ENCODE measurements at places on chromosomes 3 and 15. TPM values are rescaled to one million over a fixed set of nuclear protein-coding genes. Genes with fewer than 3 reads are reported as not detected.

The LINGO1 gene
- 1.7 TPM for total RNA-seq

The GOLGA8Q gene
- 0.34 TPM for total RNA-seq

The ITPKA gene
- 0.78 TPM for total RNA-seq

The SEMA3F gene
- total RNA-seq, result 1.9 TPM

The MON1A gene
- total RNA-seq, result 13.2 TPM

The ZKSCAN7 gene
- 9.6 TPM for total RNA-seq

The IL17RE gene
- 2.5 TPM for total RNA-seq

The ADGRG7 gene
- not detected for total RNA-seq

DNA sequence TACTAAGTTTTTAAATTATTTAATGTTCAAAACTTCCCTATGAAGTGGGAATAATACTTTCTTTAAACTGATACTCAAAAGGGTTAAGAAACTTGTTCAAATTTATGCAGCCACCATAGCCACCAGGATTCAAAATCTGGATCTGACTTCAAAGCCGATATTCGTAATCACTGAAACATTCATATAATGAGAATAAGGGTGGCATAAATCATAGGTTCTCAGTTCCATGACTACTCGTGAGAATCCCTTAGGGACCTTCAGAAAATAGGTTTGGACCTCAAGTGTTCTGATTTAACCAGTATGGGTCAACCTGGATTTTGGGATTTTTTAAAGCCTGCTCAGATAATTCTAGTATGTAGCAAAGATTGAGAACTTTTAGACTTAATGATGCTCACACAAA is 160.6 kb downstream of the RBMS3 start:
- no peak for DNase-seq
- H3K4me3 ChIP-seq, result no peak overlapping the region
- H3K27ac ChIP-seq, result no peak overlapping the region
- H3K27me3 ChIP-seq, result no peaks in the 10 kb centered on the region

GRCh38 chr15:51416129-51416528 is 74.7 kb downstream of the GLDN start:
- H3K36me3 ChIP-seq, result no peaks in the 10 kb centered on the region
- H3K27ac ChIP-seq, result no peak overlapping the region
- H3K4me3 ChIP-seq, result no peak overlapping the region

GRCh38 chr15:41893422-41894250 is at the start of gene SPTBN5:
Gene SPTBN5, minus strand, starts transcription at chr15:41894053. Its CDS starts 556 bp downstream, at chr15:41893497.
- no peaks in the 10 kb centered on the region for H3K27me3 ChIP-seq
- no peaks in the 10 kb centered on the region for H3K36me3 ChIP-seq
- H3K4me3 ChIP-seq, result no peak within 1 kb of the TSS
- H3K4me1 ChIP-seq, result peaks cover 12% of the 10 kb centered on the region
- H3K27ac ChIP-seq, result peak within 1 kb of the TSS; percentile 71

- H3K4me1 ChIP-seq, result peaks cover 18% of the 10 kb centered on the region
- no peaks in the 10 kb centered on the region for H3K27me3 ChIP-seq
- no peaks in the 10 kb centered on the region for H3K36me3 ChIP-seq
- no peak overlapping the region for H3K4me3 ChIP-seq
These were observed 106.0 kb downstream of the PGPEP1L start for GRCh38 chr15:98901434-98902072.

DNA sequence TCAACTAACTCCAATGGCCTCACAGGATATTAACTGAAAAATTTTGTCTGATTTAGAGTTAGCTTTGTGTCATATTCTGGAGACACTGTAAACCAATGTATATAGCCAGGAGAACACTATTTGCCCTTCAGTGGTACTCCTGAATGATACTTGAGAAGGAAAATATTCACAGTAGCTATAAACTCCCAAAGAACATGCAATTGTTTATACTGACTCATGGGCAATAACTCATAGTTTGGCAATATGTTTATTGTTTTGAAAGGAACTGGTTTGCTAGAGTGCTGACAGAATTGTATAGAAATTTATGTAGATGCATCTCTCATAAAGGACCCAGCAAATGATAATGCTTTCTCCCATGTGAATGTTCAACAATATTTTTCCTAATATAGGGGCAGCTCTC is 537.6 kb downstream of the PLOD2 start:
- no peaks in the 10 kb centered on the region for H3K4me1 ChIP-seq
- no peak overlapping the region for H3K4me3 ChIP-seq
- no peak overlapping the region for H3K27ac ChIP-seq
- no peaks in the 10 kb centered on the region for H3K27me3 ChIP-seq
- no peaks in the 10 kb centered on the region for H3K36me3 ChIP-seq

DNA sequence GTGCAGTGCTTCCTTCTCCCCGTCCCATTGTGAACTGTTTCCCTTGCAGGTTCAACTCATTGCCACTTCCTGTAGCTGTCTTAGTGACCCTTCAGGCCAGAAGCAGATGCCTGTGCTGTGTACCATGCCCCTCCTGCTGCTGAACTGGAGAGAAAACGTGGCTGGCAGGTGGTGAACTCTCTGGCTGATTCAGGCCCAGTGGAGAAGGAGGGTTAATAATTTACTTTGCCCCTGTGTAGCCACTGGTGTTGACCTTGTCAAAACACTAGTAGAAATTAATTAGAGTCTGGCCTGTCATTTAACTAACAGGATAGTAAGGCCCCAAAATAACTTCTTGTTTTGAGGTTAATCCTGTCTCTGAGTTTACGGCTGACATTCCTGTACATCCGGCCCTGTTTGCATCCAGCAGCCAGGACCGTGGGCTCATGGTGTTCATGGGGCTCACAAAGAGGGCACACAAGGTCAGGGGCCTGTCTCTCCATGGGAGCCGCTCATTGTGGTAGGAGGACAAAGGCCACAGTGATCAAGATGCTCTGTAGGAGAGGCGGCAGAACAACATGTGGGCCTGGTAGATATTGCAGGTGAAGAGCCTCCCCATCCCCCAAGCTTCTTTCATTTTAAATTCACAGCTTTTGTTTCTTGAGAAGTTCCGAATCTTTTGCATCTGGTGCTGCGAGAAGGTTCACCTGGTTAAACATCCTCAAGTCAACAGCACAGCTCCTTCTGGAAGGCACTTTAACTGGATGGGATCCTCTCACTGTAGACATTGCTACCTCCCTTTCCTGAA is 101.6 kb downstream of the CGNL1 start:
- H3K27me3 ChIP-seq, result no peaks in the 10 kb centered on the region
- H3K27ac ChIP-seq, result no peak overlapping the region
- no peak for DNase-seq

DNA sequence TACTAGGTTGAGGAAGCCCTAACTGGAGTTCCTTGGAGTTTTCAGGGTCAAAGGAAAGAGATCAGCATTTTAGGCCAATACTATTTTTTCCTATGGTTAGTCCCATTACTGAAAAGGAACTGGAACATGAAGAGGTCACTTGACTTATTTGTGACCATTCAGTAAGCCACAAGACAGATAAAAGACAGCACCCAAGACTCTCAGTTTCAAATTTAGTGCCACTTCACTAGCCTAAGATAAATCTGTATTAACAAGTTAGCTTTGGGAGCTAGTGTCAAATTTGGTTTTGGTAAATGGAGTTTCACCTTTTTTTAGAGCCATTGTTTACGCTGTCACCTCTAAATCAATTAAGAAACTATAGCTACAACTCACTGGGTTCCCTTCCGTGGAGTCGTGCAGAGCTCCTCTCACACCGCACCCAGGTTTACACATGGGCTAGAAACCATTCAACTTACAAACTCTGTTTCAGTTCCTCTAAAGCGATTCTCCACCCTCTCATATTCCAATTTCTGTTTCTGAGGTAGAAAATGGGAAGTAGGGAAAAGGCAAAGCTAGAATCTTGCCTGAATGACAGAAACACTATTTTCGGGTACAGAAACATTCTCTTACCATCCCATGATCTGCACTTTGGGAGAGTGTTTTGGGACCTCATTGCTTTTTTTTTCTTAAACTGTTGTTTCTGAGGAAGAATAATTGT is 14.4 kb downstream of the CCDC32 start:
- H3K27me3 ChIP-seq, result no peaks in the 10 kb centered on the region
- no peak overlapping the region for H3K27ac ChIP-seq
- H3K4me3 ChIP-seq, result no peak overlapping the region
- DNase-seq, result no peak
- H3K36me3 ChIP-seq, result no peaks in the 10 kb centered on the region

- H3K27me3 ChIP-seq, result no peaks in the 10 kb centered on the region
- no peaks in the 10 kb centered on the region for H3K36me3 ChIP-seq
- DNase-seq, result no peak
These were observed 575.4 kb downstream of the NAALADL2 start for GRCh38 chr3:175434561-175434960.

DNA sequence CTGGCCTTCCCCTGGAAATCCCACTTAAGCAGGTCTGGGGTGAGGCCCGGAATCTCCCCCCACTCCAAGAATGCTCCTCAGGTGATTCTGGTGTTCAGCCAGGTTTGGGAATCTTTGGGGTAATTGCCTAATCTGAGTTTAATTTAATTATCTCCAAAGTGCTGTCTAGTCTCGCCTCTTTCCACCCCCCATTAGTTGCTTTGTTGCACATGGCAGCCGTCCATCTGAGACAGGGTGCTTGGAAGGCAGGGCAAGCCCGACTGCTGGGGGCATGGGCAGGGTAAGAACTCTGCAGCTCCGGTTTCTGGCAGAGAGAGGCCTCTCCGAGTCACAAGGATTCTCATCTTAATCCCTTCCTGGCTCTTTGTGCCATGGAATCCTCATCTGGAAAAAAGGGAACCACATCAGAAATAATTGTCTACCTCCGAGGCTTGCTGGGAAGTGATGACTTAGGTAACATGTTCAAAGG is 15.0 kb downstream of the IL17RD start:
- DNase-seq, result no peak
- no peaks in the 10 kb centered on the region for H3K36me3 ChIP-seq
- H3K4me1 ChIP-seq, result peaks cover 11% of the 10 kb centered on the region
- no peaks in the 10 kb centered on the region for H3K27me3 ChIP-seq
- H3K4me3 ChIP-seq, result no peak overlapping the region

DNA sequence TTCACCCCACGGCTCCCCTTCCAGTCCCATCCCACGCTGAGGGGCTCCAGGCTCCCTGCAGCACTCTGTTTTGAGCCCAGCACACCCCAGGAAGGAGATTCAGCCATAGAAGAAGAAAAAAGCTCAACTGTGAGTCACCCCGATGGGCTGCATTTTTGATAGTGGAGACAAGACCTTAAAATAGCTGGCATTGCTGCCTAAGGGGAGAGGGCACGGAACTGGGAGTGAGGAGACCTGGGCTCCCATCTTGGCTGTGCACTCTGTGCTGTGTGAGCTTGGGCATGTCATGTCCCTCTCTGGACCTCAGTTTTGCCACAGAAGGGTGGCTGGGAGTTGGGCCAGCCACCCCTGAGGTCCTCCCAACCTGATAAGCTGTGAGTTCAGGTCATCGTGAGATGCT is 57.2 kb upstream of the SMAD6 start:
- no peaks in the 10 kb centered on the region for H3K36me3 ChIP-seq
- H3K27me3 ChIP-seq, result no peaks in the 10 kb centered on the region
- H3K4me3 ChIP-seq, result no peak overlapping the region

DNA sequence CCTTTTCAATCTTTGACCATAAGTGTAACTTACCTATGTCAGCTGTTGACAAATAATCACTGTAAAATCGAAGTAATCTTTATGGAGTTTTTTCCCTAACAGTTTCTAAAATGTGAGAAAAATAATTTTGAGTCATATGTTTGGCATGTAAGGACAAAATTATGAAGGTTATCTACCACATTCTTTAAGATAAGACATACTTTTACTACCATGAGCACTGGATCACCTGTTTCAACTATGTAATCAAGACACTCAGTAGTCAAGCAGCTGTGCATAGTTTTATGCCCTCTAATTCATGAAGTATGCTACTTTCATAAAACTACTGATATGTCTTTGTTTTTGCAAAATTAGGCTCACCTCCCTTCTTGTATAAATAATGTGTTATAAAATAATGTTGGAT is 12.1 kb downstream of the FGF7 start:
- no peaks in the 10 kb centered on the region for H3K27me3 ChIP-seq
- H3K4me1 ChIP-seq, result peaks cover 6% of the 10 kb centered on the region
- H3K27ac ChIP-seq, result no peak overlapping the region
- no peak overlapping the region for H3K4me3 ChIP-seq

DNA sequence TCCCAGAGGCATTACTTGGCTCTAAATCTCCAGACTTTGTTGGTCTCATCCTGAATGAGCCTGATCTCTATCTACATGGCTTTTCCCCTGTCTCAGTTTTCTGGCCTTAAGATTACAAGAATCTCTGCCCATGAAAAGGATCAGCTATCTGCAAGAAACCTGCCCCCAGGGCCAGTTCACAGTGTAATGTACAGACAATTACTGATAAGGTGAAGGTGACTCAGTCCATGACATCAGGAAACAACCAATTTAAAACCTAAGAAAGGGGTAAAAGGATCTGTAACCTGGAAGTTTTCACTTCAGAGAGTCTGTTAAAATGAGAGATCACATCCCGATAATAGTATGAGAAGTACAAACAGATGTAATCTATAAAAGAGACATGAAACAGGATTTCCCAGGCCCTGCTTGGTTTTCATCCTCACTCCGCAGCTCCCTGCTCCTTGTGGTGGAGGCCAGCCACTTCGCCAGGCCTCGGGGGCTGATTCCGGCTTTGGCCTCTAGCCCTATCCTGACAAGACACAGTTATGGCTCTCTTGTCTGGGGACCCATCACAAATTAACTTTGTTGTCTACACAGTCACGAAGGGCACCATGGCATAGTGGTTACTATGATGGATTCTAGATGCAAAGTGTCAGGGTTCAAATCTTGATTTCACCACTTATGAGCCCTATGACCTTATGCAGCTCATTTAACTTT is 136.9 kb downstream of the THSD4 start:
- no peaks in the 10 kb centered on the region for H3K27me3 ChIP-seq
- no peaks in the 10 kb centered on the region for H3K36me3 ChIP-seq
- H3K27ac ChIP-seq, result no peak overlapping the region
- DNase-seq, result no peak

DNA sequence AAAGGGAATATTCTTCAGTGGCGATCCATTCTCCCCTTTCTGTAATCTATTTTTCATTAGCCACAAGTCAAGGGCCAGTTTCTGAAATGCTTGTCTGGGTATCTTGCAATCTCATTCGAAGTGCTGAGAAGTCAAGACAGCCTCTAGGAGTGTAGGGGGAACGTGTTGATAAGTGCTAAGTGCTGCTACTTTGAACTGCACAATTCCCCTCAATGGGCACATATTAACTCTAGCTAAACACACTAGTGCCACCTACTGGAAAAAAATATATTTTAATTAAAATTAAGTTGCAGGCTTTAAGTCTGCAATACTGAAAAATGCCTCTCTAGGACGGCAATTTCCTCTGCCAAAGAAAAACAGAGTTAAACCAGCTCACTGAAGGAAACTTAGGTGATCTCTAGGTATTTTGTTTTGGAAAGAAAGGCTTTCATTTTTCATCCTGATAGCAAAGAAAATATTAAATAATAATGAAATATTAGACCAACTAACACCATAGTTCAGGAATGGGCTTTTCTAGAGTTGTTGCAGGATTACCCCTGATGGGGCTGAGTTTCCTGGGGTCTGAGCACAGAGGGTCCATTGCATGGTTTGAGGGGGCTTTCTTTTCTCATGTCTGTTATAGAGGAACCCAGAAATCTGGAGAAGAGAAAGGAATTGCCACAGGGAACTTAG is 181.9 kb upstream of the KBTBD8 start:
- no peak overlapping the region for H3K27ac ChIP-seq
- no peaks in the 10 kb centered on the region for H3K36me3 ChIP-seq
- no peaks in the 10 kb centered on the region for H3K4me1 ChIP-seq
- no peak overlapping the region for H3K4me3 ChIP-seq

GRCh38 chr15:77781946-77782240 is 149.2 kb upstream of the LINGO1 start:
- DNase-seq, result no peak
- H3K27me3 ChIP-seq, result no peaks in the 10 kb centered on the region
- H3K4me1 ChIP-seq, result no peaks in the 10 kb centered on the region

GRCh38 chr15:49815950-49816349 is 195.1 kb downstream of the DTWD1 start:
- H3K4me3 ChIP-seq, result no peak overlapping the region
- no peaks in the 10 kb centered on the region for H3K27me3 ChIP-seq
- no peak overlapping the region for H3K27ac ChIP-seq
- no peaks in the 10 kb centered on the region for H3K36me3 ChIP-seq
- DNase-seq, result no peak
- H3K4me1 ChIP-seq, result no peaks in the 10 kb centered on the region

All from ovary (tissue), 10 donors.